ENCODE measurements at places on chromosomes 6 and 20.

DNA sequence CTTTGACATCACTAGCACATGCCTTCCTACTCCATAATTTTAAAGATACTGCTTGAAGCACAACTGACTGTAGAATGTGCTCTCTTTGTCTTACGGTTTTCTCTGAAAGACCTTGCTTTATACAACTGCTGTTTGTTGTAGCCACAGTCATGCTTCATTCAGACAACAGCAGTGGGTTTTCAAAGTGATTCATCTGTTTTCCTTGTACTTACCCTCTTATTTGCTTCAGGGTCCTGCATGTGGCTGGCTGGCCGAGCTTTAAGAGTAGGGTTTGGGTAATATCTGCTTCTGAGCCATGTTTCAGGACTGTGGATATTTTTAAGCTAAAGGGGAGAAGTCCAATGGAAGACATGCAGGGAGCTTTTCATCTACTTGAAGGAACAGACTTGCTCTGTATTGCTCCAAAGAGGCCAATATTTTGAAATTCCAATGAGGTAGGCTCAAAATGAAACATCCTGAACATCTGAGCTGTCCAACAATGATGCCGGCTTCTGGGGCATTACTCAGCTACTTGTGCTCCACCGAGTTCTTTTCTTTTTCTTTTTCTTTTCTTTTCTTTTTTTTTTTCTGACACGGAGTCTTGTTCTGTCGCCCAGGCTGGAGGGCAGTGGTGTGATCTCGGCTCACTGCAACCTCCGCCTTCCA lies 160.2 kb upstream of the SGK1 start:
- DNase-seq, result no peak

DNA sequence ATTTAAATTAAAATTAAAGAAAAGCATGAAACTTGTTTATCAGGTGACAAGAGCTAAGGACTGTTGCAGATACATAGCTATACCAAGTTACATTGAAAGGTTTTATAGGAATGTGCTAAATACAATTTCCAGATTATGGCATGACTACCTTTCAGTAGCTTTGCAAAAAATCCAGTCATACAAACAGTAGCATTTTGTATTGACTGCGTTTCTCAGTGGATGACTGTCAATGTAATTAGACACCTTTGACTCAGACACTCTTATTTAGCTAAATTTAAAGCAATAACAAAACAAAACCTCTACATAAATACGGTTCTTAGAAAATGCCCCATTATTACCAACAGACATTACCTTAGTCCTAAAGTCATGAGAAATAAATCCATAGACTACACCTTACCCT lies 275.8 kb upstream of the RUNX2 start:
- DNase-seq, result no peak

- no peak for DNase-seq
Observed at GRCh38 chr20:32966881-32967781, 37.1 kb downstream of the SUN5 start.

DNA sequence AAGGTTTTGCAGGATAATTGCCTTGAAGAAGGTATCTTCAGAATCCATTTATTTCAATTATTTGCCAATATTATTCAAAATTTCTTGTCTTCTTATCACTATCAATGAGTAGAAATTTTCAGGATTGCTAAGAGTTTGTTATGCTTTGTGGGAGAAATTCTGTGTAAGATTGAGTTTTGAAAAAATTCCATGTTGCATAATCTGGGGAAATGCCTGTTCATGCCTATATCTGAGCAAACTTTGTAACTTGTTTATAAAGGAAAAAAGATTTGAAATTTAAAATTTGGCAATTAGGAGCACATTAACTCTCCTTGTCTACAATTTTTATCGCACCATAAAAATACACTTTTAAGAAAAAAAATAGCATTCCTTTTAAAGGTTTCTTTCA lies 39.8 kb upstream of the EDN1 start:
- DNase-seq, result no peak

DNA sequence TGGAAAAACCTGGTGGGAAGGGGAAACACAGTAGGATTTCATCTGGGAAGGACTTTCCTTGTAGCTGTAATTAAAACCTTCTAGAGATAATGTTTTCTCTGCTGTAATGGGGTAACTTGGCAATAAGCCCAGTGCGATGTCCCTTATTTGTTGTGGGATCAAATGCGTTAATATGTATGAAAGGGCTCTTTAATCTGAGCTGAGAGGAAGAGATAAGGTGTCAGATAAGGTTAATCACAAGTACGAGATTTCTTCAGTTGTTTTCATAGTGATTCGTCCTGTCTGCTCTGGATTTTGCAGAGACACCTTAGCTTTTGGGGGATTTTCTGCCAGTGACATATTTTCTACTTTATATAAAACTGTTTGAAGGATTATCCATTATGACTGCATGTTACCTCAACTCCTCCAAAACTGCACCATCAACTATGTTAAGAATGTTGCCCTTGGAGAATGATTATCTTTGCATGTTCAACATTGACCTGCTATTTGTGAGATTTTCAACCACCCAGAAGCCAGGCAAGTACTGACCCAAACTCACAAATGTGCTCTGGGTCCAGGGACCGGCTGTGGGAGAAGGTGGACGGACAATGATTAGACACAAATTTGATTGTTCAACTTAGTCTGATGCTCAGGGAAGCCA lies 21.2 kb upstream of the ELOVL5 start:
- DNase-seq, result no peak

All from activated CD4-positive, alpha-beta T cell treated with anti-CD3 and anti-CD28 coated beads for 24 hours (primary cell).